ENCODE measurements at places on chromosomes 4 and X.

GRCh38 chr4:133146574-133147241 is 2.4 kb upstream of the PCDH10 start:
- peak; percentile 53 for DNase-seq

DNA sequence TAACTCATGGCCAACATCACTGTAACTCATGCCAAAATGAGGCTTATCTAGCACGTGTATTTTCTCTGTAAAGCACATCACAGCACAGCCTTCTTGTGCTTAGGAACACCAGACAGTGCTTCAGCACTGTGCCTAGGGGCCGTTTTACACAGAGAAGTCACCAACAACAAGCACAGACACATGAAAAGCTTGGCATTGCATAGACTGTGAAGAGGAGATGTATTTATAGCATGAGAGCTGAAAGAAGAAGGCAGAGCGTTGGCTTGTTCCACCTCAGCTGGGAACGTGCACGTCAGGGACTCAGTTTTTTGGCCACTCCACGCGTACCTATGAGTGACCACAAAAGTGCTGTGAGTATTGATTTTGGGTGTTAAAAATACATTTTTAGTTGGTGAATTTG is 116.3 kb upstream of the SFRP2 start:
- DNase-seq, result no peak

GRCh38 chr4:105433421-105433820 is 40.4 kb downstream of the PPA2 start:
- no peak for DNase-seq

DNA sequence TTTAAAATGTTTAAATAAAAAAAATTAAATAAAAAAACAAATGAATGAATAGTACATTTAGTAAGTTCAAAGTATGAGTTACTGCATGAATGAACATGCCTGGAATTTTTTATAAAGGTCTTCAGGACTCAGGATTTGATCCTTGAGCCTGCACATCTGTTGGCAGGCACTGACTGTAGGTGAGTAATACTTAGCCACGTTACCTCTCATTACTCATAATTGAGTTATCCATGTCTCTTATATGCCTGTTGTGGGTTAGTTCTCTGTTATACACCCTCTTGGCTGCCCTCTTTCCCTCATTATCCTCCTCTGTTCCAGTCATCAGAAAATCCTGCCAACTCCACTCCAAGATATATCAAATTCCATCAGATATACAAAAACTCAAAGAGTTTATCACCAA is 276.0 kb downstream of the FBXW7 start:
- no peak for DNase-seq

GRCh38 chrX:151722241-151722846 is 6.5 kb downstream of the FATE1 start:
- DNase-seq, result no peak

DNA sequence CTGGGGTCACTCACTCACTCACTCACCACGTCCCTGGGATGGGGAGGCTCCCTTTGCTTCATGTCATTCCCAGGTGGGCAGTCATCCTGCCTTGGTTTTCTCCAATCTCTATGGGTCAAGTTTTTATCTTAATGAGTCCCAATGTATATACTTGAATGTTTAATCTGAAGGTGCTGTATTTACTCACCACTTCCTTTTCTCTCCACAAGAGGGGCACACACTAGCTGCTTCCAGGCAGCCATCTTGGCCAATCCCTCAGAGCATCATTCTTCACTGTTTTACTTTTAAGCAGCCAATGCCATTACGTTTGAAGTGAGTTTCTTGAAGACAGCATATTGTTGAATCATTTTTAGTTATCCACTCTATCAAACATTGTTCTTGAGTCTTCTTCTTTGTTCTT is 153.4 kb upstream of the ARSJ start:
- peak; percentile 10 for DNase-seq

DNA sequence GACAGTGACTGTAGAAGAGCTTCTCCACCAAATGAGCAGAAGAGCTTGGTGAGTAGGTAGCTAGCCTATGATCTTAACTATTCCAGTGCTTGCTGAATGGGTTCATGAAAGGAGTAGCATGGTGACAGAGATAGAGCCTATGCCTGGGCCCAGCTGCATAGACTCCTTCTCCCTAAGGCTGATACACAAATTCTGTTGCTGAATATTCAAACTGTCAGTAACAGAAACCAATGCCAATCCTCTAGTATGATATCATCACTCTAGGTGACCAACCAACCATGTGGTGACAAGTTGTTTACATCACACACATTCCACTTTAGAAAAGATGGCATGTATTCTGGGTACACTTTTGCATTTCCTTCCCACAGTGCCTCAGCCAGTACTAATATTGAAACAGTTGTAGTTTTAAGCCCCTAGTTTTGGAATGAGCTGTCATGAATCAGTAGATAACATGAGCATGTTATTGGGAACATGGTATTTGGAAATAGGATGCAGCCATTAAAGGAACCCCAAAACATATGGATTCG is 103.4 kb upstream of the GRXCR1 start:
- DNase-seq, result no peak

- no peak for DNase-seq
These were observed 199.2 kb downstream of the DCTD start for GRCh38 chr4:182717788-182718583.

DNA sequence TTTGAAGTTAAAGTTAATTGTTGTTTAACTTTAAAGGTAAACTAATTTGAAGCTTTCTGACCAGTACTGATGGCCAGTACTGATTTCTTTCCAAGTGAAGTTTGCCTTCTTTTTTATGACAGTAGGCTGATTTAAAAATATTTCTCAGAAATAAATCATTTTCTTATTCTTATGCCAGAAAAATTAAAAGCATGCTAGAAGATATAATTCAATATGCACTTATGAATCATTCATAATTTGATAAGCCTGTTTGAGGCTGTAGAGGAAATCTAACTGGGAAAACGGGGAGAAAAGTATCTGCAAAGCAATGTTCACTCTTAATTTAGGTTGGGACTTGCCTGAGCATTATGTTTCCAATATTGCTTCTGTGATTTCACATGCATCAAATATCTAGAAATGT is 1112.0 kb upstream of the INTU start:
- DNase-seq, result no peak

GRCh38 chr4:99564921-99565320 is 1.1 kb upstream of the TRMT10A start:
- DNase-seq, result no peak

GRCh38 chr4:189129044-189129694 is 811.5 kb upstream of the FRG1 start:
- DNase-seq, result no peak

DNA sequence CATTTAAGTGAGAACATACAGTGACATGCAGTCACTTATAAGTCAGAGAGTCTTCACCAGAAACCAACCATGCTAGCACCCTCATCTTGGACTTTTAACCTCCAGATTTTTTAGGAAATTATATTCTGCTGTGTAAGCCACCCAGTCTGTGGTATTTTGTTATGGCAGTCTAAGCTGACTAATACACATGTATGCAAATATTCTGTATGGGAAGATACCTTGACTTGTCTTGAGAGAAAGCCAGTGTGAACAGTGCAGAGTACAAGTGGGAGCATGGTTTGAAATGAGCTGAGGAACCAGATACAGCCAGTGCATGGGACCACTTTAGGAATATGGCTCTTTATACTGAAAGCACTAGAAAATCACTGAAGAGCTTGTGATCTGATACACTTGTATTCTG is 110.4 kb upstream of the MAP9 start:
- no peak for DNase-seq

GRCh38 chr4:15649914-15650545 is 5.1 kb downstream of the FBXL5 start:
- peak; percentile 52 for DNase-seq

DNA sequence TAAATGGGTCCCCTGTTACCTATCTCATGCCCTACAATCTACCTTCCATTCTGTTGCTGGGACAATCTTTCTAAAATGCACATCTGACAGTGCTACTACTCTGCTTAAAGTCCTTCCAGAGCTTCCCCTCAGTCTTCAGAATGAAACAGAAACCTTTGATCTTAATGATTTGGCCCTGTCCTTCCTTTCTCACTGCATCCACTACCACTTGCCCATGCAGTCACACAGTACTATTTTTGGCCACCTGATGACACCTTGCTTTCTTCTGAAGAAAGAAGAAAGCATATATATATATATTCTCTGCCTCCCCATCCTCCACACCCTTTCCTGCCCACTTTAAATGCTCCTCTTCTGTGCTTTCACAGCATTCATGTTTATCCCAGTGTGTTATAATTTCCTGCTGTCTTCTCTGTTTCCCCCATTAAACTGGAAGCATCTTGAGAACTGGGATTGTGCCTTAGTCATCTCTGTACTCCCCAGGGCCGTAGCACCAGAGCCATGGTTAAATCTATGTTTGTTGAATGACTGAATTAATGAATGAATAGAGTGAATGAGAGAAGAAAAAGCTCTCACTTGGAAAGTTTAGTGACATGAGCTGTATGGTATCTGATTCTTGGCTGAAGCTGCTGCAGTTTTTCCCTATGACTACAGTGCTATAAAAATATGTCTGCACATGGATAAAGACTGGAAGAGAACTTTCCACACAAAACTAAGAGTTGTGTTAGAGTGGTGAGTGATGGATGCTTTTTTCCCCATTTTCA is 56.2 kb downstream of the RTL9 start:
- DNase-seq, result peak; percentile 34

GRCh38 chrX:131711478-131711867 is 167.6 kb downstream of the OR13H1 start:
- DNase-seq, result no peak

DNA sequence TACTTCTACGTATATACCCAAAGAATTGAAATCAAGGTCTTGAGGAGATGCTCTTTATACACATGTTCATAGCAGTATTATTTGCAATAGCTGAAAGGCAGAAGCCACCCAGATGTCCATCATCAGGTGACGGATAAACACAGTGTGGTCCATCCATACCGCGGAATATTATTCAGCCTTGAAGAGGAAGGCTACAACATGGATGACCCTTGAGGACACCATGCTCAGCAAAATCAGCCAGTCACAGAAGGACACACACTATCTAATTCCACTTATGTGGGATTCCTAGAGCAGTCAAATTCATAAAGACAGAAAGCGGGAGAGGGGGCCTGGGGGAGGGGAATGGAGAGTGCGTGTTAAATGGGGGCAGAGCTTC is 44.5 kb downstream of the RGS12 start:
- no peak for DNase-seq

GRCh38 chr4:5399790-5400421 is 308.5 kb downstream of the EVC2 start:
- peak; percentile 18 for DNase-seq

GRCh38 chrX:69031181-69031580 is 134.1 kb downstream of the PJA1 start:
- DNase-seq, result no peak

GRCh38 chr4:182143822-182144625 is 99.2 kb upstream of the TENM3 start:
- DNase-seq, result peak; percentile 77

GRCh38 chrX:39497702-39498265 is 600.0 kb downstream of the BCOR start:
- DNase-seq, result no peak

GRCh38 chrX:19677121-19677520 is 161.8 kb upstream of the MAP3K15 start:
- DNase-seq, result no peak

DNA sequence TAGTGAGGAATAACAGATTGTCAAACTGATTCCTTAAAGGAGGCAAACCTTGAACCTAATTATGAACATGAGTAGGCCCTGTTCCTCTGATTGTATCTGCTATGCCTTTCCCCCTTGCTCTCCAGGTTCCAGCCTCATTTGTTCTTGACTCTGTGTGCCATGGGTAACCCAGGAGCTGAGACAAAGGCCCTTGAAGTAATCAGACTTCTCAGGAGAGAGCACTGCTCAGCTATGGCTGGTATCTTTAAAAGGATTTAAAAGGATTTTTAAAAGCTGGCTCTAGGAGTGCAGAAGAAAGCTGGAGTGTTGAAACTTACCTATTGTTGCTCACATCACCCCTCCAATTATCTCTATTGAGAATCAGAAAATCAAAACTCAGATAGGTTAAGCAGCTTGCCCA is 1565.5 kb upstream of the AGA start:
- no peak for DNase-seq

GRCh38 chr4:145938618-145939440 is at the start of gene ZNF827:
Gene ZNF827, minus strand, starts transcription at chr4:145938823. Its CDS starts 416 bp downstream, at chr4:145938407.
- peak; percentile 78 for DNase-seq

DNA sequence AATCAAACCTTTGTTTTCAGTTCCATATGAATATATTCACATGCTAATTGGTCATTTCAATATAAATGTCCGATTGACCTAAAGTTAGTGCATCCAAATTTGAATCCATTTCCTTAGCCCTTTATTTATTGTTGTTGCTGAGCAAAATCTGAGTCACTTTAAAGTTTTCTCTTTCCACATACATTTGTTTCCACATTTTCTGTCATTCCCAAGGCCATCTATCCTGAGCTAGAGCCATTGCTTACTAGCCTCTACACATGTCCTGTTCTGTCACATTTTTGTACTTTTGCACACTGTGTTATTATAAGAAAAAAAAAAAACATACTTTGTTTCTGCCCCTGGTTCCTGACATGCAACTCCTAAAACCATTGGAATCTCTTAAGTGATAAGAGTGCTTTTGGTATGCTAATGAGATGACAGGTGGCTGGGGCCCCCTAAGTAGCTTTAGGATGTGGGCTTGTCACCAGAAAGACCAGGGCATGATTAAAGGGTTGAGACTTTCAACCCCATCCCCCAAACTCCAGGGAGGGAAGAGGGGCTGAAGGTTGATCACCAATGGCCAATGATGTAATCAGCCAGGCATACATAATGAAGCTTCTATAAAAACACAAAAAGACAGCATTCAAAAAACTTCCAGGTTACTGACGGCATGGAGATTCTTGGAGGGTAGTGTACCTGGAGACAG is 353.3 kb upstream of the MAGEB16 start:
- no peak for DNase-seq

- no peak for DNase-seq
These were observed 41.0 kb downstream of the GAB1 start for GRCh38 chr4:143377611-143378099.

DNA sequence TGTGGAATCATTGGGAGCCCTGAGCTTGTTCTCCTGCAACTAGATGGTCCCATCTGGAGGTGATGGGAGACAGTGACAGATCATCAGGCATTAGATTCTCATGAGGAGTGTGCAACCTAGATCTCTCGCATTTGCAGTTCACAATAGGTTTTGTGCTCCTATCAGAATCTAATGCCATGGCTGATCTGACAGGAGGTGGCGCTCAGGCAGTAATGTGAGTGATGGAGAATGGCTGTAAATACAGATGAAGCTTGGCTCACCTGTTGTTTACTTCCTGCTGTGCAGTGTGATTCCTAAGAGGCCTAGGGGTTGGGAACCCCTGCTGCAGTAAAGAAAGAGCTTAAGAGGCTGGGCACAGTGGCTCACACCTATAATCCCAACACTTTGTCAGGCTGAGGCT is 42.2 kb upstream of the PUDP start:
- no peak for DNase-seq

All from brain microvascular endothelial cell (primary cell).